Activated CD8-positive, alpha-beta memory T cell treated with anti-CD3 and anti-CD28 coated beads for 24 hours (primary cell): ENCODE measurements at places on chromosomes 2 and 18.
A peak's percentile ranks its signal among the peaks of the same experiment; 100 is the strongest.

DNA sequence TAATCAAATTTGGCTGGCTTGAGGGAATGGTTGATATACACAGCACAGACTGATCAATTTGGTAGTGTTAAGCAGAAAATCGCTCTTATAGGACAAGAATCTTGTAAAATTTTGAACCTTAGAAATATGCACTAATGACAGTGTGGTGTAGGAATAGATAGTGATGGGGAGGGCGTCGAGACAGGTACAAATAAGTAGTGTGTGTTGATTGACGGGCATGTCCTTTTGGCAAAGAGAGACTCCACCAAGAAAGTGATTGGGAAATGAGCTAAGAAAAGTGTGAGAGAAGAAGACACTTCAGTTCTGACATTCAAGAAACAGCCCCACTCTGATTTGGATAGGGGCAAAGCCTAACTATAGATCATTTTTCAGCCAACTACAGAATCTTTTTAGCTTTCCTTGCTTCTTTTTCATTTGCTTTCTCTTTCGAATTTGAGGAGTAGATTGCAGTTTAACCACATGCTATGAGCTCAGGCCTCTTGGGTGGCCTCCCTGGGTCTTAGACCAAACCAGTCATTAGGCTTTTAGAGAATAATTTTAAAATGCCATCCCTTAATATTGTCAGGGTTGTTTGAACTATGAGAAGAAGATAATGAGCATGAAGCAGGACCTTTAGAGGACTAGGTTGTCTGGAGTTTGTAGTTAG, 127.1 kb downstream of the CERS6 start:
- no peak for DNase-seq

DNA sequence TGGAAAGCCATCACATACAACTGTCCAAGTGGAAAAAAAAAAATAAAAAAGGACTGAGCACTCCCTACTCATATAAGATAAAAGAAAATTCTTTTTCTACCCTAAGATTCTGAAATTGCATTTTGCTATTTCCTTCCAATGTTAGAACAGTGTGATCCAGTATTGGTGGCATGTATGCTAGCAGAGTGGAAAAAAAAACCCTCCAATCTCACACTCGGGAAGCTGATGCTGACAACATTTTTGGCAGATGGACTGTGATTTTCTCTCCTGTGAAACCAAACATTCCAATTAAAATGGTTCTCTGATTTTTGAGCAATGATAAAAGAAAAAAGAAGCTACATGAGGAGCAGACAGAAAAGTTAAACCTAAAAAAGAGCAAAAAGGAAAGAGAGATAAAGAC, 419.8 kb downstream of the DPP10 start:
- no peak for DNase-seq

DNA sequence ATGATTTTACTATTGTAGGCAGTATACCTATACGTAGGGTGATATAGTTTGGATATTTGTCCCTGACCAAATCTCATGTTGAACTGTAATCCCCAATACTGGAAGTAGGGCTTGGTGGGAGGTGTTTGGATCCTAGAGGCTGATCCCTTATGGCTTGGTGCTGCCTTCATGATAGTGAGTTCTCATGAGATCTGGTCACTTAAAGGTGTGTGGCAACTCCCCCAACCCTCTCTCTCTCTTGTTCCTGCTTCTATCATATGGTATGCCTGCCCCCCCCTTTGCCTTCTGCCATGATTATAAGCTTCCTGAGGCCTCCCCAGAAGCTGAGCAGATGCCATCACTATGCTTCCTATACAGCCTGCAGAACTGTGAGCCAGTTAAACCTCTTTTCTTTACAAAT, 1.7 kb upstream of the SERPINB10 start:
- DNase-seq = no peak

- DNase-seq = no peak
Observed at GRCh38 chr18:29779096-29779495, 1263.4 kb downstream of the DSC3 start.

- DNase-seq = no peak
Observed at GRCh38 chr2:69279931-69280681, 106.9 kb downstream of the GFPT1 start.

- no peak for DNase-seq
Observed at GRCh38 chr2:103823847-103824246, 1030.1 kb upstream of the POU3F3 start.

DNA sequence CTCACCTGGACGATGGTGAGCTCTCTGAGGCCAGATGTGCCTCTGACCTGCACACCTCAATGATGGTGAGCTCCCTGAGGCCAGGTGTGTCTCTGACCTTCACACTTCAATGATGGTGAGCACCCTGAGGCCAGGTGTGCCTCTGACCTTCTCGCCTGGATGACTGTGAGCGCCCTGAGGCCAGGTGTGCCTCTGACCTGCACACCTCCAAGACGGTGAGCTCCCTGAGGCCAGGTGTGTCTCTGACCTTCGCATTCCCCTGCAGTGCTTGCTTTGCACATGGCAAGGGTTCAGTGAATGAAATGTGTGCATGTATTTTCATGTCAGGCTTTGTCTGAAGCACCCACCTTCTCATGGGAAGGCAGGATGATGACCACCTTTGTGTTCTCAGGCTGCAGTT, 95.5 kb downstream of the PTGR3 start:
- peak; percentile 24 for DNase-seq

DNA sequence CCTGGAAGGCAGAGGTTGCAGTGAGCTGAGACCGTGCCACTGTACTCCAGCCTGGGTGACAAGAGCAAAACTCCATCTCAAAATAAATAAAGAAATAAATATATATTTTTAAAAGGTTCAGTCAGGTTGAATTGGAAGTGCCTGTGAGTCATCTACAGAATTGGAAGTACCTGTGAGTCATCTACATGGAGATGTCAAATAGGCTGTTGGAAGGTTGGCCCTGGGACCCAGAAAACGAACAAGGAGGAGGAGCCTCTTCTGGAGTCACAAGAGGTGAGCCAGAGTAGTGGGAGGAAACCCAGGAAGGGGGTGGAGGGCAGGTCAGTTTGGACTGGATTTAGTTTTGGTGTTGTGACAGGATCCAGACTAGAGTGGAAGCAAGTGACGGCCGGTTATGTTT, 15.2 kb upstream of the SCYGR1 start:
- no peak for DNase-seq

GRCh38 chr18:39347701-39348100, 1782.1 kb upstream of the CELF4 start:
- DNase-seq = no peak

- DNase-seq = no peak
Observed at GRCh38 chr18:52451851-52452250, 111.9 kb downstream of the DCC start.

GRCh38 chr18:44134447-44134846, 546.2 kb upstream of the SETBP1 start:
- no peak for DNase-seq

DNA sequence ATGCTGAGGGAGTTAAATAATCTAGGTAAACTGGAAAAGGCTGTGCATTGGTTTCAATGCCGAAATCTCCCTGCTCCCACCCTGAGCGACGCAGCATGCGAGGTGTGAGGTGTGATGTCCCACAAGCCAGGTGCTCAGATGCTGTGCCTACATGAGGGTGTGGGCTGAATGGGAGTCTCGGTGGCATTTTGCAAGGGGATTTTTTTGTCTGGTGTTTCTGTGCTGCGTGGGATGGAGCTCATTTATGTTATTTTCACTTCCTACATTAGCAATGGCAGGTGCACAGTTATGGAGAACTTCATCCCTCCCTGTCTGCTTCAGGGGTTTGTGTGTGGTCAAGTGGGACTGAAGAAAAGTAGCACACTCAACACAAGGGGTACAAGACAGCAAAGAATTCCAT, 110.2 kb upstream of the CCDC68 start:
- DNase-seq = no peak

DNA sequence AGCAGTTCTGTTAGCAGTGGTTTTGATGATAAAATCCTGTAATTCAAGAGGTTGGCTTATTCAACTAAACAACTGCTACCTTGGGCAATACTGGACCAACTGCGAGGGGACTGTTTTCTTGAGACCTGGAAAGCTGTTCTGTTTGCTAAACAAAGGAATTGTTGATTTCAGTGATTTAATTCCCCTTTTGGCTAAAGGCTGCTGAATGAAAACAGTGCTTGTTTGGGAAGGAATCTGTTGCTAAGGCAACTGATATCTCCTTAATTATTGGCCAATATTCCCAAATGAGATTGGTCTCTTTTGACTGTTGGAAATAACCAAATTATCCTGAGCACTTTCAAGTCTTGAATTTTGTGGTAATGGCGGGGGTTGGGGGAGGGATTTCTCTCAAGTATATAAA, 136.8 kb downstream of the CAMKMT start:
- DNase-seq = no peak

DNA sequence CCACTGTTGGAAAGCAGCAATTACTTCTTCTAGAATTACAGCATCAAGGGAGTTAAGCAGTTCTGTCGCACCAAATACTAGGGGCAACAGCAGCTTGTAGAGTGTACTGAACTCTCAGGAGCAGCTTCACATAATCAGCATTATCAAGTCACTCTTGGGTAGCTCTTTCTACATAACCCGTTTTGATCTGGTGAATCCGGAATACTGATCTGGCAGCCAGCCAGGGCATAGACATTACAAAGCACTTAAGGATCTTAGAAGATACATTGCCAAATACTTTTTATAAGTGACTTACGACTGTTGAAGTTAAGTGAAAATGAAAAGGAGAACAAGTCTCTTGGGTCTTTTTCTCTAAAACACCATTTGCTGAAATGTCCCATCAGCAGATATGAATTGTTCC, 73.2 kb upstream of the NETO1 start:
- no peak for DNase-seq

- no peak for DNase-seq
Observed at GRCh38 chr2:82320296-82320695, 2015.7 kb upstream of the LRRTM1 start.

GRCh38 chr2:162885281-162886070, 46.9 kb upstream of the KCNH7 start:
- DNase-seq = no peak

DNA sequence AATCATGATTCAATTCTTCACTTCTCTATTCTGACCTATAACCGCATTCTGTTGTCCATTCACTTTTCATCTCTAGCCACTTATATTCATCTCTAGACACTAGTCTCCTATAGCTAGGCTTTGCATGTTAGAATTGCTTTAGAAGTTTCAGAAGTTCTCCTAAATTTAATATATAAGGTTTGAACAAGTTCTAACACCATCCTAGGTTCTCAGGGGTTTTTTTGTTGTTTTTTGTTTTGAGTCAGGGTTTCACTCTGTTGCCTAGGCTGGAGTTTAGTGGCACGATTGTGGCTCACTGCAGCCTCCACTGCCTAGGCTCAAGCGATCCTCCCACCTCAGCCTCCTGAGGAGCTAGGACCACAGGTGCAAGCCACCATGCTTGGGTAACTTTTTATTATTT, 19.9 kb downstream of the WDSUB1 start:
- DNase-seq = no peak

DNA sequence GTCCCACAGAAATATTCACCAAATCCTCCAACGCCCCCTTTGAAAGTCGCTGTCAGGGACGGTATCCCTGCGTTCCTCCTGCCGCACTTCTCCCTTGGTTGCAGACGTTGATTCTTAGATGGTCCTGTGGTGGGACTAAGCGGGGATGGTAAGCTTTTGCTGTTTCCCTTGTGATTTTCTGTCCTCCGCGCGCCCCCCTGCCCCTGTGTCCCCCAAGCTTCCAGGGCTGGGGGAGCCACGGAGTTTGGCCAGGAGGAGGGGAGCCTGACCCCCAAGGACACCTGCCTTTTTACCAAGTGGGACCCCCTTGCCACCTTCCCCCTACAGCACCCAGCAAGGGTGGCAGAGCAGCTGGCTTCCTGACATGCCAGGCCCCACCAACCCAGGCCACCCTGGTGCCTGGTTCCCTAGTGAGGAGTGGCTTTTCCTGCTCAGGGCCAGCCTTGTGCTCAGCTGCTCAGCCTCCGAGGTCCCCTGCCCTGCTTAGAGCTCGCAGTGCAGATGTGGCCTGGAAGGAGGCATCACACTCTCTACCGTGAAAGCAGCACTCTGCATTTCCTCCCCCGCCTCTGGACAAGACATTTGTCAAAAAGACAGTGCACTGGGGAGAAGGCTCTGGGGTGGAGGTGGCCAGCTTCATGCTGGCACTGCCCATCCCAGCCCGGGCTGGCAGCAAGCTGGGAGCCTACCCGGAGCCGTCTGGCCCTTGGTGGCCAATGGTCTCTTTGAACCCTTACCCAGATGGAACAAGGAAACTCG, 49.4 kb downstream of the TWIST2 start:
- no peak for DNase-seq

DNA sequence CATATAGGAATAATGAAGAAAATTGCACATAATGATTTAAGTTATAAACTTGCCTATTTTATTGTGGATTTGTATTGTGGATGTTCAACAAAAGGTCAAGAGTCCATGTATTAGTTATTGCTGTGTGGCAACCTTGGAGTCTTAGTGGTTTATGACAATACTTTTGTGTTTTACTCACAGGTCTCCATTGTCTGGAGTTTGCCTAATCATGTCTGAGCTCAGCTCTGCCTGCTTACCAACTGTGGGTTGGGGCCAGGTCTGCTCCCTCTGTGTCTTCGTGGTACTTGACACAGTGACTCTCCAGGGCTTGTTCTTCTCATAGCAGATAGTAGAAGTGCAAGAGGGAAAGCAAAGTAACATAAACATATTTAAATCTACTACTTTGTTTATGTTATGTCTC, 382.5 kb downstream of the CBLN2 start:
- no peak for DNase-seq

- no peak for DNase-seq
Observed at GRCh38 chr2:216959433-216959832, 99.6 kb upstream of the TNP1 start.

GRCh38 chr2:27442920-27443282, 720 bp downstream of the KRTCAP3 start:
- DNase-seq = no peak

GRCh38 chr2:40809156-40809555, 357.3 kb upstream of the SLC8A1 start:
- DNase-seq = no peak

- DNase-seq = no peak
Observed at GRCh38 chr2:101231937-101232730, 20.6 kb upstream of the CNOT11 start.

GRCh38 chr2:33388996-33389395, 87.5 kb upstream of the RASGRP3 start:
- no peak for DNase-seq

- DNase-seq = no peak
Observed at GRCh38 chr18:3332376-3332775, 70.4 kb downstream of the MYL12B start.

GRCh38 chr2:33086400-33087015, 139.8 kb downstream of the LTBP1 start:
- no peak for DNase-seq

DNA sequence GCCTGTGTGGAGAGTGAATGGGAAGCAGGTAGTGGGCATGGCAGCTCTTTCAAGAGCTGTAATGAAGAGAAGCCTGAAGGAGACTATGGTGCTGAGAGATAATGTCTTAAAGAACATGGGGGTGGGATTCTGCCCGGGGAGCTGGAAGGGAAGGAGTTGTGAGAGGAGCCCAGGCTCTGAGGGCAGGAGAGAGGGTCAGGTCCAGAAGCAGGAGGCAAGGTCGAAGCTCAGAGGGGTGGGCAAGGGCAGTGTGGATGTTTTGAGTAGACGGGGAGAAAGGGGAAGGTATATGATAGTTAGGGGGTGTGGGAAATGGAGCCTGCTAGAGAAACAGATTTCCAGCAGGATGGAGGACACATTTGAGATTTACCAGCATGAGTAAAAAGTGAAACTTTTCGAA, 2.1 kb downstream of the CAPN10 start:
- DNase-seq = no peak
